Vagina (tissue), 2 donors: ENCODE measurements at places on chromosomes 4 and X. TPM values are rescaled to one million over a fixed set of nuclear protein-coding genes. Genes with fewer than 3 reads are reported as not detected.

- no peak for DNase-seq
These were observed 220.7 kb downstream of the HS6ST2 start for GRCh38 chrX:132737743-132738142.

PNMA3 gene
- total RNA-seq, result 0.49 TPM

TCEAL6 gene
- total RNA-seq, result 1.7 TPM

GRCh38 chr4:102217775-102218355 lies 127.4 kb downstream of the SLC39A8 start:
- no peak for DNase-seq
